Natural killer cell treated with Interleukin-12 subunit alpha and Interleukin-12 subunit beta and Interleukin-15 and Interleukin-18, amount 100 ng/mL, for 72 hours (primary cell): ENCODE measurements at places on chromosomes 2 and 18.

DNA sequence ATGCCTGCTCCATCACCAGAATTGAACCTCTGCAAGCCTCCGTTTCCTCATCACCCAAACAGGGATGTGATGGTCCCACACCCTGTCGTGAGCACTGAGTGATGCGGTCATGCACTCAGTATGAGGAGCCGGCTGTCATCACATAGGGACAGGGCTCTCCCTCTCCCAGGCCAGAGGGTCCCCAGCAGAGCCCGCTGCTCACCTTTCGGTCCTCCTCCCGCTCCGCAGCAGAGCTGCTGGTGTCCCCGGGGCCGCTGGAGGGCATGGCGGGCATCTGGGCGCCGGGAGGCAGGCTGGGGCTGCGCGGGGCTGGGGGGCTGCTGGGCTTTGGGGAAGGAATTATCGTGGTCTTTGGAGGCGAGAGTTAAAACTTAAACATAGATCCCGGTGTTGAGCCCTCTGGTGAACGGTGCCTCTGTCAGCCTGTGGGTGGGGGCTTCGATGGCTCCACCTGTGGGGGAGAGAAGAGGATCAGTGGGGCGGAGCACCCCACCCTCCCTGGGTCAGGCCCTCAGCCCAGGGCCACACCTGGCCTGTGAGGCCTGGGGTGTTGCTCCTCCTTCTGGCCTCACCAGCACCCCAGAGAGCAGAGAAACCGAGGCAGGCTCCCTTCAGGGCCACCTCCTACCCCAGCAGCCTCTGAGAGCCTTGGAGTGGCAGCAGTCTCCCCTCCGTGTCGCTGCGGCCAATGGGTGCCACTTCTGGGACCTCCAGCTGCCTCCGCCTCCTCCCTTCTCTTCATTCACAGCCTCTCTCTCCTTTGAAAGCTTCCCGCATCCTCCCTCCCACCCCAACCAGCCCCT, 27.8 kb downstream of the DNMT3A start:
- DNase-seq = no peak

DNA sequence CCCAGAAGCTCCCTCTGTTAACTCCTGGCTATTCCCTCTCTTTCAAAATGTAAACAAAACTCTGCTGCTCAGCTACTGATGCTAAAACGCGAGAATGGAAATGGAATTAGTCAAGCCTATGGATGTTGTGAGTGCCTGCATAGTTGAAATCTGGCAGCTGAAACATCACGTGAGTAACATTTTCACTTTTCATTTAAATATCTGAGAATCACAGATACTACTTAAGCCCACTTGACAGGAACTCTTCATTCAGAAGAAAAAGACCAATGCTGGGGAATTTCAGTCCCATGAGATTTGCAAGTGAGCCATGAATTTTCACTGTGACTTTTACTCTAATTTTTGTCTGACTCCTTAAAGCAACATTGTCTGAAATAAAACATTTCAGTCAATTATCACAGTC, 215.3 kb upstream of the SESTD1 start:
- DNase-seq = no peak

- DNase-seq = no peak
Measured at GRCh38 chr2:163123526-163123925, 285.0 kb upstream of the KCNH7 start.

DNA sequence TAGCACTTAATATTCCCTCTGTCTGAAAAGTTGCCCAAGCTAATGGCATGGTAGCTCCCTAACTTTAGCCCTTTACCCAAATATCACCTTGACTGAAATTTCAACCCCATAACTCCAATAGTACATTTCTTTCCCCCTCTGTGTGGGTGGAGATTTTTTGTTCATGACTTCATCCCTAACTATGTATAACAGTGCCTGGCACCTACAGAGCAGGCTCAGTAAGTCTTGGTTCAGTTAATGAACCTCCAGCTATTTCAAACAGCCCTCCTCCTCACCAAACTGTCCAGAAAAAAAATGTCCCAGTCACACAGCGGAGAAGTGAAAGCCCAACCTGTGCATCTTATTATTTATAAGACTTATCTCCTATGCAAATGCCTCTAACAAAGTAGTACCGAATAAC, 18.6 kb downstream of the BUB1 start:
- DNase-seq = no peak

DNA sequence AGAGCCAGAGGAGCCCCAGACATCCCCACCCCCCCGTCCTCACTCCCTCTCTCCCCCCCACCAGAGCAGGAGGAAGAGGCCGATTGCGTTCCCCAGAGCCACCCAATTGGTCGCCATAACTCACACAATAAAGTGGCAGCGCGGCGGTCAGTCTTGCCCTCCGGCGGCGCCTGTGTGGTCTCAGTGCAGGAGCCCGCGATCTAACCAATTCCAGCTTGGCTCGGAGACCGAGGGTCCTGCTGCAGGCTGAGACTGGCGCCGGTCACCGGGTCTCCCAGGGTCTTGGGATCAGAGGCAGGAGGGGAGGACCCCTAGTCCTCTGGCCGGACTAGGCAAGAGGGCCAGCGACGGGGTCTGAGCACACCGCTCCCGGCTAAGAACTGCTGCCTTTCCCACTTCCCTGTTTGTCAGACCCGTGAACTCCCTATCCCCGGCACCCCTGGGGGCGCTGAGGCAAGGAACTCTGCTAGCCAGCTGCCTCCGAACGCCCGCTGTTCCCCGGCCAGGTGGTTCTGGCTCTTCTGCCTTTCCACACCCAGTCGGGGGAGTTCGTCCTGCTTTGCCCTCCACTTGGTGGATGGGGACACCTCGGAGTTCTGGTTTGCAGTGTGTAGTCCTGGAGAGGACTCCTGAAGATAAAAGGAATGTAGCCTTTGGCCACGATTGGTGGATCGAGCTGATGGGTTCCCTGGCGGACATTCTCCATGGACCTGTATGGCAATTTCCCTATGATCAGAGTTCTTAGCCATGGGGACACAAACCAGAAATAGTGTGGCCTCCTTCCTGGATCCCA, 1.0 kb upstream of the HOXD12 start:
- DNase-seq = no peak

- no peak for DNase-seq
Measured at GRCh38 chr2:147364597-147364996, 480.2 kb upstream of the ACVR2A start.

DNA sequence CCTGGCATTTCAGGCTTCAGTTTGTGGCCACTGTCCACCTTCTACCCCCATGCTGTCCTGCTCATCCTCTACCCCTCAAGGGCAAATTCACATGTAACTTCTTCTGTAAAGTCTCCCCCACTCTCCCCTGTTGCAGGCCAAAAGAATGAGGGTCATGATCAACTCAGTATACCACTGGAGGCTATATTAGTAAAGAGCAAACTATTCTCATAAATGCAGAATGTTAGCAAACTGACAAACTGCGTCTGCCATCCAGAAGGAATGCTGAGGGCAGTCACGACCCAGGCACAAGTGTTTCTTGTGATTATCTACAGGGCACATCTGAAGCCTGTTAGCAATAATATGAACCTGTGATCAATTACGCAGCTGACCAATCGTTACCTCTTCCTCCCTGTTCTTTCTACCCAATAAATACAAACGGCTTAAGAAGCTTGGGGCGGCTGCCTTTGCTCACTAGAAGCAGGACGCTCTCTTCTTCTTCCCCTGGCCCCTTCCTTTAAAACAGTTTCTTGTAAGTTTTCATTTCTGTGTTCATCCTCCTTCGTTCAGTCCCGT, 58.3 kb downstream of the SEPTIN10 start:
- DNase-seq = no peak

- DNase-seq = no peak
Measured at GRCh38 chr2:209663139-209663538, 108.5 kb upstream of the UNC80 start.

- DNase-seq = peak; percentile 71
Measured at GRCh38 chr2:181058378-181059269, 78.2 kb downstream of the UBE2E3 start.

DNA sequence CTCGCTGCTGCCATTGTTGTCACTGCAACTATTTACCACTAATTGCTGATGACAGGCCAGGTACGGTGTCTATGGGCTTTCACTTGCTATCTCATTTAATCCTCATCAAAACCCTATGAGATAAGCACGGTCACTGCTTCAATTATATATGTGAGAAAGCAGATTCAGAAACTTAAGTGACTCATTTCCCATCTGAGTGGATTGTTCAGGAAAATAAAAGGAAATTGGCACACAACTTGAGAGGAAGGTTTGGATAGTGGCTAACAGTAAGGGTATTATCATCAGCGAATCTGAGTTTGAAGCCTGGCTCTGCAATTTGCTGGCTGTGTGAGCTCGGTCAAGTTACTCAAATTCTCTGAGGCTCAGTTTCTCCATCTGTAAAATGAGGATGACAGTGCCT, 196.0 kb downstream of the KCNS3 start:
- no peak for DNase-seq

DNA sequence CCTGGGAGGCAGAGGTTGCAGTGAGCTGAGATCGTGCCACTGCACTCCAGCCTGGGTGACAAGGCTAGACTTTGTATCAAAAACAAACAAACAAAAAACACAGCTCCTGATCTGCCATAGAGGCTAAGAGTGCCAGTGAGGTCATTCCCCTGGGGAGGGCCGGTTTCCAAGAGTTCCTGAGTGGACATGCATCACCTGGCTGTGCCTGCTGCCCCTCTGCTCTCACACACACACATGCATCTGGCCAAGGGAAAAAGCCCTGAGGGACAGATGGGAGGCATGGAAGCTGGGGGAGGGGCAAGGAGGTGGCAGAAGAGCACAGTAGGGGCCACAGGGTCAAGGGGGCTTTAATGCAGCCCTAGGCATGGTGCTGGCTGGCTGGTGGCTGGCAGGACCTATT, 60.4 kb downstream of the ZBTB7C start:
- no peak for DNase-seq

GRCh38 chr2:103232865-103233264, 471.0 kb downstream of the TMEM182 start:
- no peak for DNase-seq

DNA sequence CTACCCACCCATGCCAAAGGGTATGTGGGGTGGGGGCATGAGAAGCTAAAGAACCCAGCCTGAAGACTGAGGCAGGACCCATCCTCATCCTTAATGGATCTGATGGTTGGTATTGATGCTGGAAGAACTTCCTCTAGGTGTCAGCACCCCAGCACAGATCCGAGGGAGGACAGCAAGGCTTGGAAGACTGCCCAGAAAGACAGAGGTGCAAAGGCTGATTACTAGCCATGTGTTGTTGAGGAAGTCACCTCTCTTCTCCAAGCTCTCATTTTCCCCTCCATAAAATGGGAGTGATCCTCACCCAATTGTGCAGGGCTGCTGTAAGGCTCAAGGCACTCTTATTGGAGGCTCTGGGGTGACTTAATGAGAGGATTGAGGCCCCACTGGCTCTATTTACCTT, 256.5 kb downstream of the CELF4 start:
- DNase-seq = no peak

DNA sequence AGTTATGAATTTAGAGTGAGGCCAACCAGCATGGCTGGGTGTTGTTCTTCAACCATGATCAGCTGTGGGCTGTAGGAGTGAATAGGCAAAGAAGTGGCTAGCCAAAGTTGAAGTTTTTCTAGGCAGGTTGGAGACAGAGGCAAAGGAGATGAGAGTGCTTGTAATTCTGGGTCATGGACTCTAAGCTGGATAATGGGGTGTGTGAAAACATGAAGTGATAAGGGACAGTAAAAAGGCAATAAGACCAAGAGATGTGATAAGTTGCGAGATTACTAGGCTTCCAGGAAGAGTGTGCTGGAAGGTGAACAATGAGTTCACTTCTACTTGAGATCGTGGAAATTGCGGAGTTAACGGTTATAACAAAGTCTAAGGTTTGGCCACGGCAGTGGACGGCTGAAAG, 118.6 kb upstream of the RNF152 start:
- DNase-seq = no peak

DNA sequence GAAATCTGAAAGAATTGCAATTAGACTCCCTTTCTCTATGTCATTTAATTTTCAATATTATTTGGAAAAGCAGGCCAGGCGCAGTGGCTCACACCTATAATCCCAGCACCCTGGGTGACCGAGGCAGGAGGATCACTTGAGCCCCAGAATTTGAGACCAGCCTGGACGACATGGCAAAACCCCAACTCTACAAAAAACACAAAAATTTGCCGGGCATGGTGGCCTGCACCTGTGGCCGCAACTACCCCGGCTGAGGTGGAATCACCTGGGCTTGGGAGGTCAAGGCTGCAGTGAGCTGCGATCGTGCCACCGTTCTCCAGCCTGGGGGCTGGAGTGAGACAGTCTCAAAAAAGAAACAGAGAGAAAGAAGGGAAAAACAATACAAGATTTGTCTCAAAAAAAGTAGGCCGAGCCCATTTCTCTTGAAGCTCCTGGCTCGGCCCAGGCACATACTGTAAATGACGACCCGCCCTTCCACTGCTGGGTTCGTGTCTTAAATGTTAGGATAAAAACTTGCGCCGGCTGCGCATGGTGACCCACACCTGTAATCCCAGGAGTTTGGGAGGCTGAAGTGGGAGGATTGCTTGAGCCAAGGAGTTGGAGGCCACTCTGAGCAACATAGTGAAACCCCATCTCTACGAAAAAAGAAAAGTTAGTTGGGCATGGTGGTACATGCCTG, 31.1 kb upstream of the GPC1 start:
- DNase-seq = no peak

- DNase-seq = no peak
Measured at GRCh38 chr18:49228187-49228586, 232.3 kb downstream of the DYM start.

GRCh38 chr18:55838319-55838718, 250.3 kb upstream of the TCF4 start:
- no peak for DNase-seq

DNA sequence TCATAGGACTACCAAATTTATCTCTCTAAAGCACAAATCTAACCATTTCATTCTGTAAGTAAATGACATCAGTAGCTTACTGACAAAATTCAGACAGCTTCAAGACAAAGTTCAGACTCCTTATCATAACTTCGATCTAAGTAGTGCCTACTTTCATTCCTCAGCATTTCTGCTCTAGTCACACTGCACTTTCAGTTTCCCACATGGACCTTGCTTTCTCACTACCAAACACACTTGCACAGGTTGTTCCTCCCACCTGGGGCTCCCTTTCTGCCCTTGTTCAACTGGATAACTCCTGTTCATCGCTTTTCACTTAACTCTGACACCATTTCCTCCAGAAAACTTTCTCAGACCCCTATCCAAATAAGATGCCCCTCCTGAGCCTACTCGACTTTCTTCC, 22.1 kb upstream of the CCDC150 start:
- DNase-seq = no peak

GRCh38 chr2:129336276-129336675, 643.2 kb upstream of the RAB6C start:
- no peak for DNase-seq

GRCh38 chr2:121567957-121568409, 37.3 kb downstream of the RNU4ATAC start:
- no peak for DNase-seq
